ENCODE measurements at places on chromosomes 7 and 10.

- DNase-seq = peak; percentile 11
Observed at GRCh38 chr10:14879124-14879927, 660 bp downstream of the SUV39H2 start.

- no peak for DNase-seq
Observed at GRCh38 chr7:6022707-6023106, 8.5 kb upstream of the ANKRD61 start.

DNA sequence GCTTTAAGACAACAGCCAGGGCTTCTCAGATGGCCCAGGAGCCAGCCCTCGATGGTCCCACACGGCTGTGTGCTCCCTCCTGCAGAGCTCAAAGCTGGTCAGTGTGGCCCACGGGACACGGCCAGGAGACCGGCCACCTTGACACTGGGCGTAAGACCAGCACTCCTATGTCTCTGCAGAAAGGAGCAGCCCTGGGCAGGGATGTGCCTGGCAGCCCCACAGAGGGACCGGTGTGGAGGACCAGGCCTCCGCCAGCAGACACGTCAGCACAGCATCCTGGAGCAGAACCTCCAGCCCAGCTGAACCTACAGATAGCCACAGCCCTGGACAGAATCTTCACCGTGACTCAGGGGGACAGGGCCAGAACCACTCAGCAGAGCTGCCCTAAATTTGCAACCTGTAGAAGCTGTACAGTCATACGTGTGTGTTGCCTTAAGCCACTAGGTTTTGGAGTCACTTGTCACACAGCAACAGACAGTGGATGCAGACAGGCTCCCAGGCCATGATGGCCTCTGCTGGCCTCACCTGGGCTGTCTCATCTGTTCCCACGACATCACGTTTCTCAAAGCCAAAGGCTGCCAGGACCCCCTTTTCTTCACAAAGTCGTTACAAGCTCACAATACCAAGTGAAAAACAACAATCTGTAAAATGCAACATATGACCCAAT, 132.4 kb downstream of the DIP2C start:
- no peak for DNase-seq

GRCh38 chr7:32588657-32589056, 93.4 kb downstream of the AVL9 start:
- DNase-seq = peak; percentile 46

DNA sequence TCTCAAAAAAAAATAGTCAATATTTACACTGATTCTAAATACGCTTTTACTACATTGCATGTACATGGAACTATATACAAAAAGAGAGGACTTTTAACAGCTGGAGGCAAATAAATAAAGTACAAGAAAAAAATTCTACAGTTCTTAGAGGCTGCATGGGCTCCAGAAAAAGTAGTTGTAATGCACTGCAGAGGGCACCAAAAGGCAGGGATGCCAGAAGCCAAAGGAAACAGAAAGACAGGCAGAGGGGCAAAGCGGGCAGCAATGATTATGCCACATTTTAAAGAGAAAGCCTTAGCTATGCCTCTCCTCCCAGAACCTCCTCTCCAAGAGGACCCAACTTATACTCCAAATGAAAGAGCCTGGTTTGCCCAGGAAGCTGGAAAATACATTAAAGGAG, 11.6 kb upstream of the ADCK2 start:
- no peak for DNase-seq

DNA sequence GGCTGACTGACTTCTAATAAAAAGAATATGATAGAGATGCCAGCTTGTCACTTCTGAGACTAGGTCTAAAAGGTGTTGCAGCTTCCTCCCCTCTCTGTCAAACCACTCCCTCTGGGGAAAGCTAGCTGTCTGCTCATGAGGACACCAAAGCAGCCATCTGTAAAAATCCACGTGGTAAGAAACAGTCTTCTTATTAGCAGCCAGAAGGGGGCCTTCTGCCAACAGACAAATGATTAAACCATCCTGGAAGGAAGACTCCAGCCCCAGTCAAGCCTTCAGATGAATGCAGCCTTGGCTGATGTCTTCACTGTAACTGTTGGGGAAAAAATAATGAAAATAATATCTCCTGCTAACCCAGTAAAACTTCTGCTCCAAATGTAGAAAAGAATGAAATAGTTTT, 41.9 kb upstream of the DAGLB start:
- no peak for DNase-seq

DNA sequence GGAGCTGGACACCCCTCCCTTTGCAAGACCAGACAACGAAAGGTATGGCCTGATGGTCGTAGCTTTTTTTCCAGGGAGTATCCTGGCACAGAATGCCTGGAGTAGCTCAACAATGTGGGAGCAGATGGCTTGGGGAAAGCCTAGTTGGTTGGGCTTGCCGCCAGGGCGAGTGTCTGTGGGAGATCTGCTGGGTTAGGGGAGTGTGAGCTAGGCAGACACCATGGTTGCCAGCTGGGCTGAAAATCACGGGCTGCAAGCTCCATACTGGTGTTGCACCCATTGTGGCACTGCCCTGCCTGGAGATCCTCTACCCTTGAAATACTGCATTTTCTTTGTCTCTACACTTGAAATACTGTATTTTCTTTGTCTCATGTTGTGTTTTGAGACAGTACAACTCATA, 538.3 kb downstream of the PCDH15 start:
- DNase-seq = no peak

DNA sequence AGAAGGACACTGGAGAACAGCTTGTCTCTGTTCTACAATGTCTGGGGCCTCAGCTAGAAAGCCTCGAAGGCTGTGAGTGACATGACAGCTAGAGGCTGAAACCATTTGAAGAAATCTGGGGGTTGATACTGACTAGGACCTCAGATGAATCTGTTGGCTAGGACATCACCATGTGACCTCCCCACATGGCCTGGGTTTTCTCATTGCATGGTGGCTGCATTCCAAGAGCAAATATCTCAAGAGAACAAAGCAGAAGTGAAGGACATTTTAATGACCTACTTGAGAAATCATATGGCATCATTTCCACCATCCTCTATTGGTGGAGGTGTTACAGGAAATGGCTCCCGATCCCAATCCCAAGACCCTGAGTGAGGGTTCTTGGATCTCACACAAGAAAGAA, 450.6 kb upstream of the AUTS2 start:
- no peak for DNase-seq

- DNase-seq = no peak
Observed at GRCh38 chr7:26203016-26203415, 1.5 kb downstream of the CBX3 start.

DNA sequence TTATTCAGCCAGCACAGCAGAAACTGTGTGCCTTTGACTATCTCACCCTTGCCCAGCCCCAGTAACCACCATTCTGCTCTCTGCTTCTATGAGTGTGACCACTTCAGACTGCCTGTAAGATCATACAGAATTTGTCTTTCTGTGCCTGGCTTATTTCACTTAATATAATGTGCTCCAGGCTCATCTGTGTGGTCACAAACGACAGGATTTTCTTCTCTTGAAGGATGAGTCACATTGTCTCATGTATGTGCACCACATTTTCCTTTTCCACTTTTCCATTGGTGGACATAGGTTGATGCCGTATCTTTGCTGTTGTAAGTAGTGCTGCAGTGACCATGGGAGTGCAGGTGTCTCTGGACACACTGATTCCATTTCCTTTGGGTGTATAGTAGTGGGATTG, 122.5 kb upstream of the LANCL2 start:
- no peak for DNase-seq

DNA sequence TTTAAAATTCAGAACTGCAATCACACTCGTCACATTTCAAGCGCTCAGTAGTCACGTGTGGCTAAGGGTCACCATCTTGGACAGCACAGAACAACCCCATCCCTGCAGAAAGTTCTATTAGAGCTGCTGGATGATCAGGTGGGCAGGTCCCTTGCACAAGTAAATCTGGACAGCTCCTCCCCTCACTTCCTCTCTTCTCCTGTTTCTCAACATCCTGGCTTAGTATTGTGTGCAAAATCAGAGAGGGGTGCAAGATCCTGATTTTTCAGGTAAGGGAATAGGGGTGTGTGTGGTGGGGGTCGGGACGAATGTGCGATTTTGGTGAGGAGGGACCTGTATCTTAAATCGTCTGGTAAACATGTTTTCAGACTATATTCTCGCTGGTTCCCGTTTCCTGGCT, at the start of gene GIMAP4:
Gene GIMAP4 (plus strand): TSS at position 222 of the 400 bp plus-strand sequence. CDS start 2,512 bp downstream, outside the sequence.
- DNase-seq = no peak

- DNase-seq = no peak
Observed at GRCh38 chr7:45969940-45970339, 48.9 kb upstream of the IGFBP3 start.

GRCh38 chr7:78379148-78379547, 580.6 kb downstream of the PHTF2 start:
- peak; percentile 39 for DNase-seq

- DNase-seq = no peak
Observed at GRCh38 chr7:10707519-10707918, 266.2 kb upstream of the PHF14 start.

All from fibroblast of the aortic adventitia (primary cell).